NCI-H748 treated with DMSO at 0.1 percent for 48 hours (cell line): ENCODE measurements at places on chromosomes 2 and 18.
A peak's percentile ranks its signal among the peaks of the same experiment; 100 is the strongest.

DNA sequence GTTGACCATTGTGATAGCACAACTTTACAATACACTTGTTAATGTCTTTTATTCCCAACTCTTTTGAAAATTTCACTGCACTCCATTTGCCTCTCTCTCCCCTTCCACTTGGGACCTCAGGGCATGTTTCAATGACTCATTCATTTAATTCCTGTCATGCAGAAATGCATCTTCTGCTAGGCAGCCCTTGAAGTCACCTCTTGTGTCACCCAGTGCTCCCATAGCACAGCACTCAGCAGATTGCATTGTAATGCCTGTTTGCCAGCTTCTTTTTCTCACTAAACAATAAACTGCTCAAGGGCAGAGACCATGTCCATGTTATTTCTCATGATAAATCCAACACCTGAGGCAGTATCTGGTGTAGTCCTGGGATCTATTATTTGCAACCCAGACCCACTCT lies 85.9 kb upstream of the ACSL3 start:
- no peak for DNase-seq

- DNase-seq, result no peak
Observed at GRCh38 chr18:52489396-52490306, 149.7 kb downstream of the DCC start.

GRCh38 chr2:199757233-199757870 lies 93.6 kb downstream of the FTCDNL1 start:
- no peak for DNase-seq

DNA sequence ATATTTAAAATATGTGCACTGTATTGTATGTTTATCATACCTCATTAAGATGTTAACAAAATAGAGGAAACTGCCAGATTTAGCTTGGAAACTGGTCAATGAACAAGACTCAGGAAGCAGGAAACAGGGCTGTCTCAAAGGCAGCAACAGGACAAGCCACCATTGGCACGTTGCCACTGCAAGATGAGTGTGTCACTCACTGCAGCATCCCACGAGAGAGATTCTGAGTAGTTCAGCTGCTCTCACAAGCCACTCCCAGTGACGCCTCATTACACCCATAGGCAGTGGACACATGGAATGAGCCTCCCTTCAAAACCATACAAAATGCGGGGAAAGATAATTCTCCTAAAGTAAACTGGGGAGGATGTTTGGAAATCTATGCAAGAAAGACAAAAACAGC lies 181.9 kb upstream of the DLGAP1 start:
- DNase-seq, result no peak

- DNase-seq, result no peak
Observed at GRCh38 chr2:179265082-179265510, 464 bp upstream of the SESTD1 start.

GRCh38 chr2:106537047-106537446 lies 49.9 kb downstream of the CD8B2 start:
- no peak for DNase-seq

GRCh38 chr2:219297766-219298456 lies 11.3 kb downstream of the PTPRN start:
- DNase-seq, result no peak

DNA sequence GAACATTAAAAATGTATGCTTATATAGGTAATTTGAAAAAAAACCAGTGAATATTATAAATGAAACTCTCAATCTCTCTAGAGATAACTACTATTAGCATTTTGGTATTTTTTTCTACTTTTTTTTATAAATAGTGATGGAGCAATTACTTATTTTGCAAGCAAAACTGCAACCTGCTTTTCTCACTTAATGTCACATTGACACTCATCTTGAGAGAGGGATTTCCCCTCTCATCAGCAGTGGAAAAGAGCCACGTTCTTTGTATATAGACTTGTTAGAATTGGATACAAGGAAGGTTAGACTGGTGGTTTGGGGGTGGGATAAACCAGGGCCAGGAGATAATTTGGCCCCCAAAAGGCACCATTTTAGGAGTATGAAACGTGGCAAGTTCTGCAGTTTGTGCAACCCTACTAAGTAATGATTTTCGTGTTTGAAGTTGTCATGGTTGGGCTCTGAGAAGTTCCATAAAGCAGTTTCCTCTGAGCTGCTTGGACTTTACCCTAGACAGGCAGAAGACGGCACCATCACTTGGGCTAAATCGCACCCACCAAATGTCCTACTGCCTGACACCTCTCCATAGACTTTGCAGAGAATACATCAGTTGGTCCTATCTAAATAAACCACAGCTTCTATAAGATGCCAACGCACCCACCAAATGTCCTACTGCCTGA lies 194.0 kb downstream of the ACTR3 start:
- DNase-seq, result no peak

GRCh38 chr2:133452583-133452982 lies 115.7 kb downstream of the NCKAP5 start:
- DNase-seq, result no peak

DNA sequence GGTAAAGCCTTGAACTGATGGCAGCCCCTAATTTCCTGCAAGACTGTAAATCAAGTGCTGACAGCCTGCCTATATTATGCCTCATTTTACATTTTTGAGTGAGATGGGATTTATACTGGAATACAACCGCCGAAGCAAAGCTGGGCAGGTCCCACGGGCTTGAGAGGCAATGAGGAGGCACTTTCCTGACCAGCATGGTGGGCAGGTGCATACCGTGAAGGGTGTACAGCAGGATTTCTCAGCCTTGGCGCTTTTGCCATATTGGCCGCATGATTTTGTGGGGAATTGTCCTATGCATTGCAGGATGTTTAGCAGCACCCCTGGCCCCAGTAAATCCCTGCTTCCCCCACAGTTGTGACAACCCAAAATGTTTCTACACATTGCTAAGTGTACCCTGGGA lies 22.8 kb downstream of the CEP68 start:
- DNase-seq, result no peak

DNA sequence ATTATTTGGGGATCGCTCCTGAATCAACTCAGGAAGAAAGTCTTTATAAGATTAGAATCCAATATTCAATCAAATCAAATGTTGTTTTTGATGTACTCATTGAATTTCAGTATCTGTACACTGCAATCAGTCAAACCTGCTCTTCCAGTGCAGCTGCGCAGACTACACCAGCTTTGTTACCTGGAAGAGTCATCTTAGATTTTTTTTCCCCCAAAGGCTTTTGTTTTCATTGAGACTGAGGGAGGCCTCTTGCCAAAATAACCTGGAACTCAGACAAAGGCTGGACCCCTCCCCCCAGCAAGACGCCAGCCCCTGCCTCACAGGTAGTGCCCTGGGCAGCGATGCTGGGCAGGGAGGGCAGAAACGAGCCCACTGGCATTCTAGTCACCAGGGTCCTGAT lies 74.8 kb downstream of the ARHGEF4 start:
- no peak for DNase-seq

DNA sequence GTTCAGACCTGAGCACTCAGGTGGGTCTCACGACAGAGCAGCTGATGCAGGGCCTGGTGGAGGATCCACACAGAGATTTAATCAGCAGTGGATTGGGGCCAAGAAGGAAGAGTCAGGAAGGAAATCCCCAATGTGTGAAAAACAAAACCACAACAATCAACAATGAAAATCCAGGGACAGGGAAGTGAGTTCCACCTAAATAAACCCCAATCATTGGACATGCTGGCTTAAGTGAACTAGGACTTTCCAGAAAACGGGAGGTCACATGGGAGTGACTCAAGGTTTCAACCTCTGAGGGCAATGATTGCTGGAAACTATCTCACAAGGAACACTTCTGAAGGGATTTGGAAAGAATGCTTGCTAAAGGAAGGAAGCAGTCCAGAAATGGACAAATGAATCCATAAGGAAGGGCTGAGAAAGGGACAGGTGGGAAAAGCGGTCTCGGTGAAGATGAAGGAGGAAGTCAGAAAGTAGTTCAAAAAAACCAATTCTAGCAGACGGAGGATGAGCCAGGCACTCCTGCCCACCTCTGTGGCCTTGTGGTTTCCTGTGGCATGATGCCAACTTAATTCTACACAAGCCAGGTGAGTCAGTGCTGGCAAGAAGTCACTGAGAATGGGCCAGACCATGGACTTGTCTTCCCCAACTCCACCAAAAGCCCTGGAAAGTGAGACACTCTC lies 15.4 kb upstream of the XDH start:
- DNase-seq, result no peak

DNA sequence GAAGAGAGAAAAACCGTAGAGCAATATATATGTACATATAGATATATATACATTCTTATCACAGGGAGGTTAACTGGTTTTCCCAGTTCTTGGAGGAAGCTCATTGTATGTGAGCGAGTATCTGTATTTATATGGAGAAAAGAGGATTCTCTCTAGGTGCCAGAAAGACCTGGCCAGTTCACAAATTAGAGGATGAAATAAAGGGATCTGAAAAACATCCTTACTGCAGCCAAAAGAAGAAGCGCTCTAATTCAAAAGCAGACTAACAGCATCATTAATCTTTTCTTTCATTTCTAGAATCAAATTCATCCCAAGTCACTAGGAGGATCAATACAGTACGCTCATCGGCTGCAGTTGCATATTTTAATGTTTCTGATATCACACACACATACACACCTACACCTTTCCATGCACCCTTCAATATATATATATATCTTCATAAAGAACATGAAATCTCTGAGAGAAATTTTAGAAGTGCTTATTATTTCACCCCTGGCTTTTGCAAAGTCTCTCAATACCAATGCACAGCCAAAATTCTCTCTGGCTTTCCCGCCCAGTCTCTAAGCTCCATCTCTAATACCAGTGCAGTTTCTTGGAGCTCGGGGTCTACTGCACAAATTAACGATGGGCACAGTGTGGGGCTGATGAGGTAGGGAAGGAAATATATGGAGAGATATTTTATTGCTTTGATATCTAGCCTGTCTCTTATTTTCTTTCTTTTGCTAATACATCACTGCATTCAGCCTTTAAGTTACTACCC lies 731 bp downstream of the NRXN1 start:
- DNase-seq, result peak; percentile 25

DNA sequence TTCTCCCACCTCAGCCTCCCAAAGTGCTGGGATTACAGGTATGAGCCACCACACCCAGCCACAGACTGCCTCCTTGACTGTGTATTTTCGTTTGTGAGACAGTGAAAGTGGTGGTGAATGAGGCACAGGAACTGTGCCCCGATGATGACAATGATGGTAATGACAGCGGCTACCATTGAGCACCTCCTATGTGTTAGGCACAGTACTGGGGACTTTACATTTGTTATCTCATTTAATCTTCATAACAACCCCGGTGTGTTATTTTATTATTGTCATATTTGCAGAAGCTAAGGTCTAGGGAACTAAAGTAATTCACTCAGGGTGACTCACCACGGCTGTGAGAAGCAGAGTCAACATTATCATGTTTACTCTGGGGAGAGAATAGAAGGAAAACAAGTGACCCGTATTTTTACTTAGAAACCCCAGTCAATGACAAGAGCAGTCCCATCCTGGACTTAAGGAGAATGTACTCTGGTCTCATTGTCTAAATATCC lies 77.6 kb upstream of the ALPP start:
- DNase-seq, result no peak

- peak; percentile 4 for DNase-seq
Observed at GRCh38 chr2:119136093-119136492, 22.5 kb downstream of the C1QL2 start.

DNA sequence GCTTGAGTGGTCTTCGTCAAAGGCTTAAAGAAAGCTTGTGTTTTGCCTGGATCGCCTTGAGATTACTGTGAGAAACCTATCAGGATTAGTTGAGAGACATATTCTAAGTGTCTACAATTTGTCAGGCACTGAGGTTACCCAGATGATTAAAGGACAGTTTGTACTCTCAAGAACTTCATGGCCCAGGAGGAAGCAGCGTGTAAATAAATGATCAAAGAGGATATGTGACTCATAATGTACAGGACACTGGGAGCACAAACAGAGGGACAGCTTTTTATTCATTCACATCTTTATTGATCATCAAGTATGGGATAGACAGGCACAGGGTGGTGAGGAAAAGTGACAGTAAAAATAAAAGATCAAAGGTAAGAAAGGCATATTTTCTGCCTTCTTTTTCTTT lies 152.6 kb upstream of the FSHR start:
- DNase-seq, result peak; percentile 13

DNA sequence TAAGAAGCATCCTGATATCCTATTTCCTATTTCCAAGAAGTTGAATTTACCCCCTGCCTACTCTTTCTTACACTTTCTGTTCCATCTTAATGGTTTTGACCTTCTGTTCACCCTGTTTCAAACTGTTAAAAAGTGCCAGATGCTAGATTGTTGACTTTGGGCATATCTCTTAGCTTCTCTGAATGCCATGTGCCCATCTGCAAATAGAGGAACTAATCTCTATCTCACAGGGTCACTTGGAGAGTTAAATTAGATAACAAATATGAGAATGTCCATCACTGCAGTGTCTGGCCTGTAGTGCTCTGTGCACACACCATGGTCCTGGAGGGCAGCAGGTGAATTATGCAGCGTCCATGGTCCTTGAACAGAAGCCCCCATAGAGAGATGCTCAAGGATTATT lies 83.8 kb downstream of the LRATD1 start:
- no peak for DNase-seq

DNA sequence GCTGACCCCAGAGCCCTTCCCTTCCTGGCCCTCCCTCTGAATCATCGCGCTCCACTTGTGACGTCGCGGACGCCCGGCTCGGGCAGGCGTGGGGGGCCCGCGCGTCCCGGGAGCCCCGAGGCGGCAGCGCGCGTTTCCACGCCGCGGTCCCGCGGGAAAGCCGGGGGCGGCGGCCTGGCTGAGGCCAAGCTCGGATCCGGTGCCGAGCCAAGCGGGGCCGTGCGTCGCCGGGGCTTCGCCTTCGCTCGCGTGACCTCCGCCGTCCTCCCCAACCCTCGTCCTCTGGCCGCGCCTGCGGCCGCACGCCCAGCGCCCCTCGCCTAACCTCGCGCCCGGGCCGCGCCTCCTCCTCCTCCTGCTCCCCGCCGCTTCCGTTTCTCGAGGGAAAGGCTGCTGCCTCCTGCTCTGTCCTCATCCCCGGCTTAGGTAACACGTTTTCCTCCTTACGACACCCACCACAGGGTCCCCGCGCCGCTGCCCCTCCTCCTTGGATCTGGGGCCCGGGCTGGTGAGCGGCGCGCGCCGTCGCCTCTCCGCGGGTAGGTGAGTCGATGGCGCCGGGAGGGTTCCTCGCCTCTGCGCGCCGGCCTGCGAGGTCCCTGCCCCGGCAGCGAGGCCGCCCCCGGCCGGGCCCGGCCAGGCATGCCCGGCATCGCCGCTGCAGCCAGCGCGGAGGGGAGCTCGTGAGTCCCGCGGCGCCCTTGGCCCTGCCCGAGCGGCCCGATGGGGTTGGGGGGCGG lies at the start of gene INPP1:
TSS of gene INPP1 (plus strand) at position 54 of the 740 bp plus-strand sequence. CDS start 16,514 bp downstream, outside the sequence.
- peak; percentile 34 for DNase-seq

DNA sequence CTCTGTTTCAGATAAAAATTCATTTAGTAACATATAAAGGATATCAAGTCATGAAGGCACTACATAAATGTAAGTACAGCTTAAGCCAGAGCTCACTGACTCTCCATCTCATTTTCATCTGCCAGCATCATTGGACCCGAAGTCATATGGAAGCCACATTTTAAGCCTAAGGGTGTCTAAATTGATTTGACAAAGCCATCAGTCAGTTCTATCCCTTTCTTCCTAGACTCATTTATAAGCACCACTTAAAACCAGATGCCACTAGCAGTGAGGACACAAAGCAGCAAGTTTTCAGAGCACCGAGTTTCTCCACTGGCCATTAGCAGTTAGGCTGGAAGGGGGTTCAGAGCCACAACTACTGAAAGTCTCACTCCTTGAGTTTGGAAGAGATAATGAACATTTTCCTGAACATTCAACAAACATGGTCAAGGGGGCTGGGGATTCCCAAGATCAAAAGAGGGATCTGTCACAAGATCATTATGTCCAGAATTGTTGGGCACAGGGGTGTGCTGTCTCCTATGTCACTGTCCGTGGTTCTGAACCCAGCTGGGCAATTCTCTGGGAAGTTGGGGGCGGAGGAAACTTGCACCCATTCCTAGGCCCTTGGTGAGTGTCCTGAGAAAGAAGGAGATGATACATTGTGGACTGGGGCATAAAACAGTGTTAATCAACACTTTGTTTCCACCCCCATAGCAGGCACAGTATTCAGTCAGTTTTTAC lies 158.5 kb upstream of the LMAN1 start:
- DNase-seq, result no peak
